ENCODE measurements at places on chromosomes 2 and 18. TPM values are rescaled to one million over a fixed set of nuclear protein-coding genes. Genes with fewer than 3 reads are reported as not detected.
A peak's percentile ranks its signal among the peaks of the same experiment; 100 is the strongest.

GRCh38 chr18:35495536-35496314, 2.0 kb downstream of the INO80C start:
- DNase-seq = no peak

DNA sequence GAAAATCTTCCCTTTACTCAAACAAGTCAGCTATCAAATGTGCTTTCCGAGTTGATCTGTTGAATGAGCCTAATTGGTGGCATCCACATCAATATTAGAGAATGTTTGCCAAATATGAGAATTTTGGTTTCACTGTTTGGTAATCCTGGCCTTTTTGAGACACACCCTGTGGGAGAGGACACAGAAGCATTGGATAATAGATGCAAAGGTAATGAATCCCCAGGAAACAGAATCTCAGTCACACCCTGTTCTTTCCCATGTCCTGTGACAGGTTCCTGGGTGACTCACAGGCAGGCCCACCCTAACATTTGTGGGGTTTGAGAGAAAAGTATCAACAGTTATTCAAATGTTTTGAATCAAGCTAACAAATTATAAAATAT, 99.8 kb upstream of the PELI1 start:
- no peak for DNase-seq

GRCh38 chr18:24736662-24737330, 276.4 kb downstream of the HRH4 start:
- DNase-seq = no peak

DNA sequence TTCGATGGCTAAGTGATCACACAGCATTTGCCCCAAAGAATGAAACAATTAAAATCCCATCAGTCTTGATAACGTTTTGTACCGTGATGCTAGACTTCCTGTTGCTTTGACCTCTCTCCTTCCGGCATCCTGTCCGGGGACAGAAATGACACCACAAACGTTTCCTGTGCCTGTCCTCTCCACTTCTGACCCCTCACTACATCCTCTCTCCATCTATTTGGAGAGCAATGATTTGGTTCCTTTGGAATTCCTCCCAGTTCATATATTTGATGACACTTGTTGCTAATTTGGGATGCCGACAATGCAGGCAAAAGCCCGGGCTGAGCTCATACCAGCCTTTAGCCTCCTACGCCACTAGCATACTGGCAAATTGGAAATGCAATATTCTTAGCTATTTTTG, 151.2 kb upstream of the CCDC68 start:
- DNase-seq = no peak

DNA sequence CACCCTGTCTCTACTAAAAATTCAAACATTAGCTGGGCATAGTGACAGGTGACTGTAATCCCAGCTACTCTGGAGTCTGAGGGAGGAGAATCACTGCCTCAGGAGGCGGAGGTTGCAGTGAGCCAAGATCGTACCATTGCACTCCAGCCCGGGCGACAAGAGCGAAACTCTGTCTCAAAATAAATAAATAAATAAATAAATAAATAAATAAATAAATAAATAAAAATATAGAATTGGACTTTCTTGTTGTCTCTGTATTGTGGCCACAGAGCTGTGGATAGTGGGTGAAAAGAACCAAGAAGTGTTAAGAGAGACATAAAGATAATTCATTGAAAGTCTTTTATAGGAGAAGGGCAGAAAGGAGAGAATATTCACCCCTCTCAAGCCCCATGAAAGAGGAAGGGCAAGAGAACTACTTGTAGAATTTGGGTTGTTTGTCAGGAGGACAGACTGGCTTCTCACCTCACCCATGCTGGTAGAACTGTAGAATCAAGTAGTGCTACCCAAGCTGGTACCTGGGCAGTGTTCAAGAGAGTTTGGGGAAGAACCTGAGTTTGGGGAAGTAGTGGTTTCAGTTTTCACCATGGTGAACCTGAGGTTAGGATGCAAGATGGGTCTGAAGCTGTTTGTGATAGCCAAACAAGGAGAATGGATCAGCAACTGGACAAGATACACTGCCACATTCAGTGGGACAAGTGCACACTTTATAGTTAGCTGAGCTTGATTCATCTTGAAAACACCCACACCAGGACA, 256.5 kb downstream of the CD226 start:
- no peak for DNase-seq

- no peak for DNase-seq
These were observed 24.2 kb upstream of the RHOB start for GRCh38 chr2:20422402-20423271.

The RMND5A gene
- polyA plus RNA-seq = 66.8 TPM

DNA sequence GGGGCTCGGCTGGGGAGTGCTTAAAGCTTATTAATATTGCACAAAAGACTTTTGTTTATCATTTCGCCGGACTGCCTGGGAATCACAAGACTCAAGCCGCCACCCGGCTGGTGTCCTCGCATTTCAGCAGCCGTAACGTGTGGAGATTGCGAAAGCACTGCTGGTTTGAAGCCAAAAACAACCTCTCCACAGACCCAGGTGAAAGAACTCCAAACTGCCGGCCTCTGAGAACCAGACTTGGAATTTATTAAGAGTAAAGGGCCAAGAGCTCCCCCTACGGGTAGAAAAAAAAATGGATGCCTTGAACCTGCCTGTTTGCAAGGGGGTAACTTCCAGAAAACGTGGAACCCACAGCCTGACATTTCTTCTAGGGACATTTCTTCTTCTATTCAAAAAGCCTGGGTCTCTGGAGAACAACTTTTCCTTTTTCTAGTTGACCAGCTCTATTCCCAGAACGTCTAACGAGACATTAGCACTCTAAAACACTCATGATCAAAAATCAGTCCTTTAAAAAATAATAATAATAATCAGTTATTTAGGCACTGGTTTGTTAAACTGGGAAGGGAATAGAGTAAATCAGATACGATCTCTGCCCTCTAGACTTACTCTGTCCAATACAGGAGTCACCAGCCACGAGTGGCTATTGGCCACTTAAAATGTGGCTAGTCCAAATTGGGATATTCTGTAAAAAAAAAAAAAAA, 216.3 kb downstream of the C1D start:
- DNase-seq = peak; percentile 94

DNA sequence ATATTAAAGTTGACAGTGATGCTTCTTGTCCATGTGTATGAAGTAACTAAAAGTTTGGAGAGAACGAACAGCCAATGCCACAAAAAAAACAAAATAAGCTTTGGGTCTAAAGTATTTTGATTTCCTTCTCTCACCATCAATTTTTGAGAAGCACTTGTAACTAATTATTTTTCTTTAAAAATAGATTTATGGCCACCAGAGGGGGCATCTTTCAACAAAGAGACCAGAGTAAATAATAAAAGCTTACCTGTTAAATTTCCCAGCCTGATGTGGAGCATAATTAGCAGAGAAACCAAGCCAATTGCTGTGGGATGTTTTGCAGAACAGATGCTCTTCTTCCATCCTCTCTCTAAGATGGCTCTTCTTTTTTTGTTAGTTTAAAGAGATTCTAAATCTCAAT, 29.0 kb downstream of the LINC00305 start:
- DNase-seq = no peak

- no peak for DNase-seq
These were observed 20.9 kb downstream of the ITM2C start for GRCh38 chr2:230885463-230886130.

DNA sequence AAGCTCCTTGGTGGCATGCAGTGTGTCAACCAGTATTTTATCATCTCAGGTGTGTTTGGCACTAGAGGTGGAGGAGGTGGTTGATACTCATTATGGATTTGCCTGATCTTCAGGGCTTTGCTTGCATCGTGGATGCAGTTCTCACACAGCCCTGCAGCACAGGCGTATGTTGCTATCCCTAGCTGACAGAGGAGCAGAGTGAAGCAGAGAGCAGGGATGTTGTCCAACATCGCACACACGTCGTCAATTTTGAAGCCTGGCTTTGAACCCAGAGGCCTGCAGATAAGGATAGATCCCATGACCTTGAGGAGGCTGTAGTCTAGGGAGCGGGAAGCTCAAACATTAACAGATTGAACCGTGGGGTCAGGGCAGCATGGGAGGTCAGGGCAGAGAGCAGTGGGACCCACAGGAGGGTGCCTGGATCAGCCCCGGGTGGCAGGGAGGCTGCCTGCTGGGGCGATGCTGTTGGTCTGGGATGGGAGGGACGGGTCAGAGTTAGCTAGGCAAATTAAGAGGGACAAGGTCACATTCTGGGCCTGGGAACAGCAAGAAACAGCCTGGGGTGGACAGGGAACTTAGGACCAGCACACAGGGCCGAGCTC, 4.2 kb downstream of the RNF144A start:
- DNase-seq = no peak

- DNase-seq = no peak
These were observed 679 bp downstream of the CLK1 start for GRCh38 chr2:200863782-200864175.

The GRHL1 gene
- 5.4 TPM for polyA plus RNA-seq

GRCh38 chr2:232535761-232536530, 3.5 kb upstream of the CHRNG start:
- no peak for DNase-seq

GRCh38 chr2:191800874-191801273, 46.0 kb downstream of the CAVIN2 start:
- no peak for DNase-seq

- no peak for DNase-seq
These were observed 925 bp downstream of the SOS1 start for GRCh38 chr2:39119732-39120520.

DNA sequence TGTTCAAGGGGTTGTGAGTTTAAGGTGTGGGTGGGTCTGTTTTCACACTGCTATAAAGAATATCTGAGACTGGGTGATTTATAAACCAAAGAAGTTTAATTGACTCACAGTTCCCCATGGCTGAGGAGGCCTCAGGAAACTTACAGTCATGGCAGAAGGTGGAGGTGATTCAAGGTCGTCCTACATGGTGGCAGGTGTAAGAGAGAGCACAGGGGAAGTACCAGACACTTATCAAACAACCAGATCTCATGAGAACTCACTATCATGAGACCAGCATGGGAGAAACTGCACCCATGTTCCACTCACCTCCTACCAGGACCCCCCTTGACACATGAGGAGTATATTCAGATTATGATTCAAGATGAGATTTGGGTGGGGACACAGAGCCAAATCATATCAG, 38.0 kb downstream of the RHBDD1 start:
- DNase-seq = no peak

GRCh38 chr2:234290671-234291070, 206.2 kb downstream of the ARL4C start:
- no peak for DNase-seq

The HPCAL1 gene
- 23.9 TPM for polyA plus RNA-seq

GRCh38 chr2:60857056-60857455, 24.3 kb upstream of the REL start:
- no peak for DNase-seq

The SERPINB2 gene
- 0.19 TPM for polyA plus RNA-seq

The C2orf72 gene
- polyA plus RNA-seq = 3.5 TPM

GRCh38 chr18:34848695-34849094, 138.6 kb downstream of the DTNA start:
- no peak for DNase-seq

DNA sequence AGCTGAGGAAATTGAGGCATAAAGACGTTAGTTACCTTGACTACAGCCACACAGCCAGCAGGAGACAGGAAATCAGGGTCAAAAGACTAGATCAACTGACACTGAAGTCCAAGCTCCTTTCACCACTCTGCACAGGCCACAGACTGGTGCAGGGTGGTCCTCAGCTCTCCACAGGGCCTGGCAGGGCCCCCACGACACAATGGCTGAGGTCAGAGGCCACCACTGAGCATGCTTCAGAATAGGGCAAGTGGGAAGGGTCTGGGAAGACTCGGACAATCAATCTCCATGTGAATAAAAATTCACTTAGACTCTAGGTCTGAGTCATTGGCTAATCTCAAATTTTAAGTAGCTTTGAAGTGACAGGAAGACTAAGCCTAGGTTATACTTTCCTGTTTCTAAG, 201.7 kb downstream of the ALK start:
- DNase-seq = no peak

The TUBA4B gene
- polyA plus RNA-seq = 0.94 TPM
